ENCODE measurements at places on chromosomes 6 and 20. TPM values are rescaled to one million over a fixed set of nuclear protein-coding genes. Genes with fewer than 3 reads are reported as not detected.

- DNase-seq: peak; percentile 58
- peak overlapping the region; percentile 82 for H3K4me3 ChIP-seq
- H3K27me3 ChIP-seq: no peaks in the 10 kb centered on the region
- H3K36me3 ChIP-seq: peaks cover 35% of the 10 kb centered on the region
- peak overlapping the region; percentile 94 for H3K27ac ChIP-seq
- H3K4me1 ChIP-seq: peaks cover 27% of the 10 kb centered on the region
These were observed 18.9 kb upstream of the SYNJ2 start for GRCh38 chr6:157962601-157963302.

DNA sequence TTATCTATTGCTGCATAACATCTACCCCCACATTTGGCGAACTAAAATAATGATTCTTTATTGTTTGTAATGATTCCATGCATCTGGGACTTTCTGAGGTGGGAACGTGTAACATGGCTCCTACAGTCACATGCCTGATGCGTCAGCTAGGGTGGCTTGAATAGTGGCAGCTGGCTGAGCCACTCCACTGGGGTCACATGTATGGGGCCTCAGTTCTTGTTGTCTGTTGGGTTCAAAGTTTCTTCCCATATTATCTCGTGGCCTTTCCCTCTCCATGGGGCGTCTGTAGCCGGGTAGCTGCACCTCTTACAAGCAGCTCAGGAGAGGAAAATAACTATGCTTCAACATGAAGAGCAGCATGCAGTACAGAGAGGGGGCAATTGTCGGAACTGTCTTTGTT lies 69.9 kb downstream of the CRYBG1 start:
- no peak for DNase-seq
- H3K36me3 ChIP-seq: no peaks in the 10 kb centered on the region
- peaks cover 4% of the 10 kb centered on the region for H3K27me3 ChIP-seq
- H3K4me3 ChIP-seq: no peak overlapping the region
- H3K27ac ChIP-seq: no peak overlapping the region

DNA sequence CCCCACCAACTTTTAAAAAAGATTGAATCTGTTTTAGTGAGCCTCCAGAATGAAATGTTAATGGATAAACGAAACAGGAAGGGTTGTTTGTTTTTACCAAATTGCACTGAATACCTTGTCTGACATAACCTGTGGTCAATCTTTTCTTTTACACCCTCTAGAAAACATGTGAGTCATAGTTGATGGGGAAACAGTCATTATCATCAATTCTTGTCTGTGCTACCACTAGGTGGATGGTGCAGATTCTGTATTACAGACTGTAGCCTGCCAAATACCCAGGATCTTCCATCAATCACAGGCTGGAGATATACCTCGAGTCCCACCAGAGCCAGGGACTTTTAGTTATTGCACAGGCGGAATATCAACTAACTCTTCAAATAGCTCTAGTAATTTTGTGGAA lies 29.5 kb upstream of the PKIB start:
- H3K27ac ChIP-seq: no peak overlapping the region
- peaks cover 3% of the 10 kb centered on the region for H3K27me3 ChIP-seq
- no peaks in the 10 kb centered on the region for H3K36me3 ChIP-seq
- H3K4me1 ChIP-seq: no peaks in the 10 kb centered on the region
- H3K4me3 ChIP-seq: no peak overlapping the region

DNA sequence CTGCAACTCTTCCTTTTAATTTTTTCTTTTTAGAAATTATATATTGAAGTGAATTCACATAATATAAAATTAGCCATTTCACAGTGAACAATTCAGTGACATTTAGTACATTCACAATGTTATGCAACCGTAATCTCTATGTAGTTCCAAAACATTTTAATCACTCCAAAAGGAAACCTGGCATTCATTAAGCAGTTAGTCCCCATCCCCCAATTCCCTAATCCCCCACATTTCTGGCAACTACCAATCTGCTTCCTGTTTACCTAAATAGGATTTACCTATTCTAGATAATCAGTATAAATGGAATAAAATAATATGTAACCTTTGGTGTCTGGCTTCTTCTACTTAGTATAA lies 8.5 kb upstream of the DDX27 start:
- DNase-seq: no peak
- no peak overlapping the region for H3K27ac ChIP-seq
- H3K4me3 ChIP-seq: no peak overlapping the region
- no peaks in the 10 kb centered on the region for H3K36me3 ChIP-seq

DNA sequence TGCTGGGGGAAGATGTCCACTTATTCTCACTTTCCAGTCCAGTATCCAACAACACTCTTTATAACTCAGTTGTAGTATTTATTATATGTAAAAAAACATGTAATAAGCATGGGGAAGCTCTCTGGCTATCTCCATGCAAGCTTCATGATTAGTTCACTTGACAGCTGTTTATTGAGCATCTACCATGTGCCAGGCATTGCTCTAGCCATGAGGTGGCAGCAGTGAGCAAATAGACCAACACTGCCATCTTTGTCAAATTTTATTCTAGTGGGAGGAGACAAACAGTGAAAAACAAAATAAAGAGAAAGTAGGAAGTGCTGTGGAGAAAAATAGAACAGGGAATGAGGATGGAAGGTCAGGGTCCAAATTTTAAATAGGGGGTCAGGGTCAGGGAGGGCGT lies 131.8 kb downstream of the CFAP61 start:
- no peaks in the 10 kb centered on the region for H3K36me3 ChIP-seq
- no peak for DNase-seq
- no peak overlapping the region for H3K4me3 ChIP-seq
- no peak overlapping the region for H3K27ac ChIP-seq
- no peaks in the 10 kb centered on the region for H3K4me1 ChIP-seq

GRCh38 chr6:21491955-21492354 lies 101.6 kb upstream of the SOX4 start:
- H3K36me3 ChIP-seq: no peaks in the 10 kb centered on the region
- H3K4me1 ChIP-seq: no peaks in the 10 kb centered on the region
- H3K27ac ChIP-seq: no peak overlapping the region
- H3K27me3 ChIP-seq: no peaks in the 10 kb centered on the region

GRCh38 chr20:59661153-59661552 lies 56.8 kb downstream of the PHACTR3 start:
- no peaks in the 10 kb centered on the region for H3K4me1 ChIP-seq
- H3K36me3 ChIP-seq: no peaks in the 10 kb centered on the region
- no peak overlapping the region for H3K27ac ChIP-seq
- no peak overlapping the region for H3K4me3 ChIP-seq

DNA sequence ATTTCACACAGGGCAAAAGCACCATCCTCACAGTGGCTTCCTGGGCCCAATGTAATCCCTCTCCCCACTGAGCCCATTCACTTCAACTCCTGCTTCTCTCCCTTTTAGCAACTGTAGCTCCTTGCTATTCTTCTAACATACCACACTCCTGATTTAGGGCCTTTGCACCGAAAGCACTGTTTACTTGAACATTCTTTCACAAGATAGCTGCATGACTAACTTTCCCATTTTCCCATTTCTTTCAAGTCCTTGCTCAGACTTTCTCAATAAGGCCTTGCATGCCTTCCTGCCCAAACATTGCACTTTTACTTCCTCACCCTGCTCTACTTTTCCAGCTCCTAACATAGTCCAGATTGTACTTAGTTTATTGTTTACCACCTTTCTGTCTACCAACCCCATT lies 73.0 kb downstream of the SHPRH start:
- no peaks in the 10 kb centered on the region for H3K4me1 ChIP-seq
- peaks cover 23% of the 10 kb centered on the region for H3K36me3 ChIP-seq
- no peak overlapping the region for H3K4me3 ChIP-seq
- H3K27ac ChIP-seq: no peak overlapping the region
- DNase-seq: no peak
- no peaks in the 10 kb centered on the region for H3K27me3 ChIP-seq

GRCh38 chr6:146985111-146985510 lies 219.1 kb upstream of the STXBP5 start:
- H3K4me1 ChIP-seq: no peaks in the 10 kb centered on the region
- no peak overlapping the region for H3K27ac ChIP-seq
- DNase-seq: no peak
- H3K27me3 ChIP-seq: no peaks in the 10 kb centered on the region
- H3K36me3 ChIP-seq: no peaks in the 10 kb centered on the region
- no peak overlapping the region for H3K4me3 ChIP-seq

DNA sequence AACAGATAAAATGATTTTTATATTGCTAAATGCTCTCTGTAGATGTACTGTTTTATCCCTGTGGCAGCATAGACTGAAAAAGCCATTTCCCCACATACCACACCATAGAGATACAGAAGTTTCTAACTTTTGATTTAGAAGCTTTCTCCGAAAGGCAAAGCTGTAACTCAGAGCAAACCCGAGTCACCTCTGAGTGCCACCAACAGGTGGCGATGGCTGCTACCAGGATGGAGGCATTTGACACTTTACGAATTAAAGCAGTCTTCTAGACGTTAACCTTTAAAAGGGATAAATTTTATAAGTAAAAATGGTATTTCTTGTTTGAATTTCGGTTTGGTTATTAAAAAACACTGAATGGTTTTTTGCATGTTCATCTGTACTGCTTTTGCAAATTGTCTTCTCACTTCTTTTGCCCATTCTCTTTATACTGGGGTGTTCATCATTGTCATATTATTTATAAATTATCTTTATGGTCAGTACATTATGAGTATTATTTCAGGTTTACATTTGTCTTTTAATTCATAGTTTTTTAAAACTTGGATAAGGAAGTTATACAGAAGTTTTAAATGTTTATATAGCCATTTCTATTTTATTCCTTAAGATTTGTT lies 201.0 kb upstream of the CEP162 start:
- peak; percentile 31 for DNase-seq
- H3K4me3 ChIP-seq: no peak overlapping the region
- peaks cover 5% of the 10 kb centered on the region for H3K27me3 ChIP-seq
- H3K27ac ChIP-seq: no peak overlapping the region

GRCh38 chr6:25054469-25054868 lies 118.7 kb upstream of the RIPOR2 start:
- peaks cover 54% of the 10 kb centered on the region for H3K4me1 ChIP-seq
- no peak overlapping the region for H3K27ac ChIP-seq
- peaks cover 2% of the 10 kb centered on the region for H3K36me3 ChIP-seq
- H3K27me3 ChIP-seq: no peaks in the 10 kb centered on the region
- no peak for DNase-seq

- no peak overlapping the region for H3K27ac ChIP-seq
- H3K4me1 ChIP-seq: peaks cover 60% of the 10 kb centered on the region
- H3K27me3 ChIP-seq: no peaks in the 10 kb centered on the region
- peaks cover 38% of the 10 kb centered on the region for H3K36me3 ChIP-seq
- no peak for DNase-seq
These were observed 46.8 kb downstream of the RANBP9 start for GRCh38 chr6:13664703-13665352.

- DNase-seq: no peak
- H3K36me3 ChIP-seq: no peaks in the 10 kb centered on the region
- H3K4me1 ChIP-seq: no peaks in the 10 kb centered on the region
These were observed at the start of gene WFDC2 for GRCh38 chr20:45469336-45470261. Gene WFDC2 (plus strand): TSS chr20:45469753. CDS start chr20:45469782, 29 bp downstream.

- H3K27me3 ChIP-seq: no peaks in the 10 kb centered on the region
- peaks cover 4% of the 10 kb centered on the region for H3K36me3 ChIP-seq
- DNase-seq: no peak
- H3K27ac ChIP-seq: no peak overlapping the region
- H3K4me3 ChIP-seq: no peak overlapping the region
These were observed 66.5 kb downstream of the REV3L start for GRCh38 chr6:111416529-111416928.

GRCh38 chr6:155107432-155108069 lies 112.4 kb downstream of the TIAM2 start:
- peaks cover 14% of the 10 kb centered on the region for H3K27me3 ChIP-seq
- H3K4me3 ChIP-seq: no peak overlapping the region
- H3K27ac ChIP-seq: no peak overlapping the region
- H3K4me1 ChIP-seq: no peaks in the 10 kb centered on the region
- no peak for DNase-seq

DNA sequence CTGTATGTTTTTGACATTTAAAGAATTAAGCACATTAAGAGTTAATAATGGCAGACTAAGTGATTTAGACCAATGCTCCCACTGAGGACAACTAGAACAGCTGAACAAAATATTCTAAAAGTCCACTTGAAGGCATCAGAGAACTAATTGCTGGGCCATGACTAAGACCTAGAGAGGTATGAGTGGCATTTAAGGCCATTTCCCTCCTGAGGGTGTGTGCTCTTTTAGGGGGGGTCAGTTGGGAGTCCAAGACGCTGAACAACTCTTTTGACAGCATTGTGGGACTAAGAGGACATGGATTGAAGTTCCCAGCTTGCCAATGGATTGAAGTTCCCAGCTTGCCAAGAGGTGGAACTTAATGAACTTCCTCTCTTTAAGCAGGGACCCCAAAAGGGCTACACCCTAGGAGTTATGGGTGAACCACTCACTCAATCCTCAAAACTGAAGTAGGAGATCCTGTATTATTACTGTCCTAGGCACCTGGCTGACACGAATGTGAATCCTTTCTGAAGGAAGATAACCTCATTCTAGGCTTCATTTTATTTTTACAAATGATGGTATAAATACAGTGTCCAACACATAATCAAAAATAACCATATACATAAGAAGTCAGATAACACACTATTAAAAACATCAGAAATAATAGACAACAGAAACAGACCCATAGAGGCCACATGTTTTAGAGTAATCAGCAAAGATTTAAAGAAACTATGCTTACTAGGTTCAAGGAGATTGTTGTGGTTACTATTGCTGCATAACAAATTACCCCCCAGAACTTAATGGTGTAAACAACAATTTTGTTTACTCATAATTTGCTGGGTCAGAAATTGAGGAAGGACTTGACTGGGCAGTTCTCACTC lies 175.1 kb downstream of the VEGFA start:
- H3K4me3 ChIP-seq: no peak overlapping the region
- H3K27ac ChIP-seq: no peak overlapping the region
- DNase-seq: peak; percentile 2
- peaks cover 2% of the 10 kb centered on the region for H3K36me3 ChIP-seq
- H3K27me3 ChIP-seq: peaks cover 3% of the 10 kb centered on the region

DNA sequence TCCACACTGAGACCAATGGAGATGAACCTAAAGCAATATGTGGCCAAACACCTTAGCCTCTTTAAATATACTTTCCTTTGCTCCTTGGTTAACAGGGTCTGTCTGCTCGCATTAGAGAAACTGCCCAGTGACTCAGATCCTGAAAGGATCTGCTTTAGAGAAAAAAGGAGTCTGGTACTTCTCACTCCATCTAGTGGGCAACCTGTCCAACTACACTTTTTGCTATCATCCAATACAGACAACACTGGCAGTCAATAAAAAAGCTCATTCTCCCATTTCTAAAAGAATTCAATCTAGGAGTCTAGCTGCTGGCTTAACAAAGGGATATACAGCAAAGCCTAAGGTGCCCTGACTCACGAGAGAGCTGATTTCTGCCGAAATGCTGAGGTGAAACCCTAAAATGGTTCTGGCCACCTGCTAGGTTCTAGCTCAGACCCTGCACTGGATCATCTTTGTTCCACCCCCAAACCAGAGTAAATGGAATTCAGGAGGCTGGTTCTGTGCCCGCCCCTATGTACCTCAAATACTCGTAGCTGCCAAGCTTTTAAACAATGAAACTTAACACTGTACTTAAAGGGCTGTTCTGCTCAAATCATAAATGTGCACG lies 11.5 kb downstream of the GNL1 start:
- peak overlapping the region; percentile 60 for H3K4me3 ChIP-seq
- no peak overlapping the region for H3K27ac ChIP-seq
- no peak for DNase-seq
- H3K27me3 ChIP-seq: no peaks in the 10 kb centered on the region

KIF25 gene
- total RNA-seq: not detected

DACT2 gene
- not detected for total RNA-seq

DPPA5 gene
- total RNA-seq: not detected

ATXN1 gene
- total RNA-seq: 63.6 TPM

ZDHHC14 gene
- total RNA-seq: 5.2 TPM

COL10A1 gene
- not detected for total RNA-seq

CGA gene
- total RNA-seq: not detected

YWHAB gene
- 209 TPM for total RNA-seq

COX7A2 gene
- total RNA-seq: 367 TPM

HSPA12B gene
- total RNA-seq: not detected

TMEM14A gene
- 19.0 TPM for total RNA-seq

APOM gene
- total RNA-seq: 3.1 TPM

NR2E1 gene
- not detected for total RNA-seq
